T-helper 17 cell (primary cell): ENCODE measurements at places on chromosomes 11 and 22.

- DNase-seq: no peak
- H3K4me1 ChIP-seq: peaks cover 14% of the 10 kb centered on the region
- no peaks in the 10 kb centered on the region for H3K27me3 ChIP-seq
- H3K4me3 ChIP-seq: no peak overlapping the region
Measured at GRCh38 chr11:126328444-126328843, 24.6 kb downstream of the DCPS start.

GRCh38 chr11:61602775-61603569, 22.1 kb upstream of the SYT7 start:
- no peak overlapping the region for H3K4me3 ChIP-seq
- H3K36me3 ChIP-seq: no peaks in the 10 kb centered on the region
- DNase-seq: no peak
- peaks cover 65% of the 10 kb centered on the region for H3K27me3 ChIP-seq
- H3K4me1 ChIP-seq: peaks cover 5% of the 10 kb centered on the region
- no peak overlapping the region for H3K27ac ChIP-seq

GRCh38 chr22:38032681-38033521, 24.3 kb upstream of the PICK1 start:
- H3K27me3 ChIP-seq: no peaks in the 10 kb centered on the region
- H3K27ac ChIP-seq: no peak overlapping the region
- peaks cover 5% of the 10 kb centered on the region for H3K4me1 ChIP-seq

DNA sequence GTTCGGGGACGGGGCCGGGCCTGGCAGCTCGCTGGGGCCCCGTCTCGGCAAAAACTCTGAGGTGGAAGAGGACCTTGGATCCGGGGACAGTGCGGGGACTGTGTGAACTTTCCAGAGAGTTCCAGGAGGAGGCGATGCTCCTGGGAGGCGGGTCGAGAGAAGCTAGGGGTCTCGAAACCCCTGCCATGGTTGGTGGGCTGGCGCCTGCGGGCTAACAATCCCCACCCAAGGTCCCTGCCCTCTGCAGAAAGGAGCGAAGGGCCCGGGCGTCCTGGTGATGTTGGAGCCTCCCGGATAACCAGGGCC, 4.7 kb upstream of the GRK2 start:
- H3K27ac ChIP-seq: no peak overlapping the region
- no peaks in the 10 kb centered on the region for H3K36me3 ChIP-seq

DNA sequence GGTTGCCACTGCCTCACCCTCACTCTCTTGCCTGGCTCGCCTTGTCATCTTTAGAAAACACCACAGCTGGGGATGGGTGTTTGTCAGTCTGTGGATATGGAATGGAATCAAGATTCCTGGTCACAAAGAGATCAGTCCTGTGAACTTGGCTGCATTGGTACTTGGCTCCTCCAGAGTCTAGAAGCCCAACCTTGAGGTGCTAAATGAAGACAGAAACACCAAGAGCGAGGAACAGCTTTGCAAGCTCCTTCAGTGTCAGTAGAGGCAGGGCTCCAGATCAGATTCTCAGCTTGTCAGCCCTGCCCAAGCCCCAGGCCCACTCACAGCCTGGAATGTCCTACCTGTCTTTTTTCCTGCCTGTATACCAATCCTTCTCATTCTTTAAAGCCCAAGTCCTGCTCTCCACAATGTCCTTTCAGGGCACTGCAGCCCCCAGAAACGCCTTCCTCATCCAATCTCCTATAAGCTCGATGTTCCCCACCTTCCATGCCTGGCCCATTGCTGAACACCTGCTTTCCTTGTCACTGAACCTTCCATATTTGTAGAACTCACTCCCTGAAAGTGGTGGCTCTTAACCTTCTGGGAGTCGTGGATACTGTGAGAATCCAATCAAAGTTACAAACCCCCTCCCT, 188.9 kb downstream of the BCR start:
- no peak overlapping the region for H3K4me3 ChIP-seq
- DNase-seq: no peak
- H3K4me1 ChIP-seq: no peaks in the 10 kb centered on the region

DNA sequence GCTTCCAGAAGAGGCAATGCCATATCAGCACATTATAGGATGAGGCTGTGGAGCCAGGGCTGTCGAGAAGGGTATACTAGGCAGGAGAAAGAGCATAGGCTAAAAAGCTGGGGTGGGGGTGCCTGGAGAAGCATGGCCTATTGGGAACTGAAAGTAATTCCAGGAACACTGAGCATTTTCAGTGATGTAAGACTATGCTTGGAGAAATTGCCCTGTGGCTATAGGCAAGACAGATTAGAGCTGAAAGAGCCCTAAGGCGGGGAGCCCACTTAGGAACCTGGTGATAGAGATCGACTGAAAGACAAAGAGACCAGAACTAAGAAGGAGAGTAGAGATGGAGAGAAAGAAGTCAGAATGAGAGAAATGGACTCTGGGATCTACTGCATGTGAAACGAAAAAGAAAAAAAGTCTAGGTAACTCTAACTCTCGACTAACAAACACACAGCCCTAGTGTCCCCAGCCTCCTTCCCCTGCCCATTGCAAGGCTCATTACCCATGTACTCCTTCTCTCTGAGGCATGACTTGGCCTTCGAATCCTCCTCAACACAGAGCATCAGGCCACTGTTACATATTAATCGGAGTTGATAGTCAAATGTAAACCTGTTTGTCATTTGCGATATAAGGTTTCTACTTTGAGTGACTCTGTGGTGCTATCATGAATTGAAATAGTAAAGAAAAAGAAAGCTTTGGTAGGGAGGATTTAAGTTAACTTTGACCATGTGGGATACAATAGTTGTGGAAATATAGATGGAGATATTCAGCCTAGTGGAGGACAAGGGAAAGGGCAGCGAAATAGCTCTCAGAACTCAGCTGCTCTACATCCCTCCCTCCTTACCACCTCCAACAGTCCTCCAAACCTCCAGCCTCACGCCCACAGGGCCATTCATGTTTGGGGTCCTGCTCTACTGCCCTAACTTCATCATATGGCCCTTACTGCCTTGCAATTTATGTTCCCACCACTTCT, 52.3 kb upstream of the BMAL1 start:
- no peak overlapping the region for H3K4me3 ChIP-seq
- H3K4me1 ChIP-seq: peaks cover 8% of the 10 kb centered on the region
- H3K36me3 ChIP-seq: no peaks in the 10 kb centered on the region
- no peaks in the 10 kb centered on the region for H3K27me3 ChIP-seq
- no peak for DNase-seq
- no peak overlapping the region for H3K27ac ChIP-seq

DNA sequence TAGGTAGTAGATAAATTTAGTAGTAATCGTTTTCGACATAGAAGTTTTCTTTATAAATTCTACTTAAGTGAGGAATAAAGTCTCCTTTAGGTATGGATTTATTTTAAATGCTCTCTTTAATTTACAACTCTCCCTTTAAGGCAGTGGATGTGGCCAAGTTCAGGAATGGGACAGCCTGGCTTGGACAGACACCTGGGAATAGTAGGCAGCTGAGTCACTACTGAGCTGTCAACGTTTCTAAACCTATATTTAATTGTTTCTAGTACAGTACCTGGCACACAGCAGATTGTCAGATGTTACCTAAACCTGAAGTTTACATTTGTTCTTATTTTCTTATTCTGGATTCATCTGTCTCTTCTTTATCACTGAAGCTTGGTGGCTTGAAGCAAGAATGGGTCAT, 85.1 kb downstream of the DEPDC5 start:
- H3K4me3 ChIP-seq: no peak overlapping the region
- DNase-seq: no peak
- no peaks in the 10 kb centered on the region for H3K27me3 ChIP-seq
- H3K36me3 ChIP-seq: peaks cover 11% of the 10 kb centered on the region
- H3K4me1 ChIP-seq: no peaks in the 10 kb centered on the region

- H3K4me3 ChIP-seq: peak overlapping the region; percentile 25
- H3K36me3 ChIP-seq: peaks cover 3% of the 10 kb centered on the region
- H3K4me1 ChIP-seq: peaks cover 20% of the 10 kb centered on the region
- peaks cover 43% of the 10 kb centered on the region for H3K27me3 ChIP-seq
- no peak for DNase-seq
Measured at GRCh38 chr22:27804470-27805297, 3.1 kb upstream of the MN1 start.

DNA sequence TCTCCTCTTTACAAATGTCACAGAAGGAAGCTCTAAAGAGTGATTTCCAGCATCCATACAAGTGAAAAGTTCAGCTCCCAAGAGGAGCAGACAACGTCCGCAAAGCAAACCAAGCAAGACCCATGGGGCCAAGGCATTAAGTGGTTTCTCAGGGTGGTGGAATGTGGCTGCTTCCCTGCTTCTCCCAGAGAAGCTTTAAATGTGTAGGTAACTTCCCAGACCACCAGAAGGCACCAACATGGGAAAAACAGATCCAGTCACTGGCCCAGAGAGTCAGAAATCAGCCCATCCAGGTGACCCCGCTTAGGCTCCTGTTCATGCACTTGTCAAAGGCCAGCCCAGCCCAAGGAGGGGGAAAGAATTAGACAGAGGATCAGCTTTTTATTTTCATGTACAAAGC, 13.3 kb upstream of the PHF21A start:
- H3K27me3 ChIP-seq: peaks cover 4% of the 10 kb centered on the region
- no peak overlapping the region for H3K4me3 ChIP-seq
- peaks cover 4% of the 10 kb centered on the region for H3K4me1 ChIP-seq
- DNase-seq: no peak
- H3K27ac ChIP-seq: no peak overlapping the region
- no peaks in the 10 kb centered on the region for H3K36me3 ChIP-seq

DNA sequence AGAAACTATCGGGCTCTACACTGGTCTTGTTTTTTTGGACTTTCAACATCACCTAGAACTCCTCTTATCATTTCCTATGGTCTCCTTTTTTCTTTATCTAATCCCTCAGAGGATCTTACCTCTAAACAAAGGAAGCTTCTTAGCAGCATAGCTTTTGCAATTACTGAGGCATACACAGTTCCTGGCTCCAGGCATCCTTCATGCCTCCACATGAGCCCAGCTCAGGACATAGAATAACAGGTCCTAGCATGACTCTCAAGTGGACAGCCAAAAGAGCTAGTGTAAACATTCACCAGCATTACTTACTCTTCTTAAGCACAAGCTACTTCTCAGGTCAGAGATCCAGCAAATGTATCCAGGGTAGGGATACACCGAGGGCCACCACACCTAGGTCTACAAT, 17.1 kb downstream of the CFAP300 start:
- no peak for DNase-seq
- no peak overlapping the region for H3K27ac ChIP-seq
- H3K4me1 ChIP-seq: no peaks in the 10 kb centered on the region

- H3K27ac ChIP-seq: peak overlapping the region; percentile 21
- no peaks in the 10 kb centered on the region for H3K27me3 ChIP-seq
- H3K36me3 ChIP-seq: peaks cover 1% of the 10 kb centered on the region
- no peak overlapping the region for H3K4me3 ChIP-seq
Measured at GRCh38 chr22:46996595-46997310, 234.3 kb downstream of the TBC1D22A start.

DNA sequence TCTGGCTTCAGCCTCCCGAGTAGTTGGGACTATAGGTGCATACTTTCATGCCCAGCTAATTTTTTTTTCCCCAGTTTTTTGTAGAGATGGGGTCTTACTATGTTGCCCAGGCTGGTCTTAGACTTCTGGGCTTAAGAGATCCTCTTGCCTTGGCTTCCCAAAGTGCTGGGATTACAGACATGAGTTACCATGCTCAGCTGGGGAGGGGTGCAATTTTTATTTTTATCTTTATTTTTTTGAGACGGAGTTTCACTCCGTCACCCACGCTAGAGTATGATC, 49.7 kb upstream of the A4GALT start:
- H3K36me3 ChIP-seq: no peaks in the 10 kb centered on the region
- H3K27me3 ChIP-seq: peaks cover 14% of the 10 kb centered on the region
- DNase-seq: no peak
- no peak overlapping the region for H3K4me3 ChIP-seq

DNA sequence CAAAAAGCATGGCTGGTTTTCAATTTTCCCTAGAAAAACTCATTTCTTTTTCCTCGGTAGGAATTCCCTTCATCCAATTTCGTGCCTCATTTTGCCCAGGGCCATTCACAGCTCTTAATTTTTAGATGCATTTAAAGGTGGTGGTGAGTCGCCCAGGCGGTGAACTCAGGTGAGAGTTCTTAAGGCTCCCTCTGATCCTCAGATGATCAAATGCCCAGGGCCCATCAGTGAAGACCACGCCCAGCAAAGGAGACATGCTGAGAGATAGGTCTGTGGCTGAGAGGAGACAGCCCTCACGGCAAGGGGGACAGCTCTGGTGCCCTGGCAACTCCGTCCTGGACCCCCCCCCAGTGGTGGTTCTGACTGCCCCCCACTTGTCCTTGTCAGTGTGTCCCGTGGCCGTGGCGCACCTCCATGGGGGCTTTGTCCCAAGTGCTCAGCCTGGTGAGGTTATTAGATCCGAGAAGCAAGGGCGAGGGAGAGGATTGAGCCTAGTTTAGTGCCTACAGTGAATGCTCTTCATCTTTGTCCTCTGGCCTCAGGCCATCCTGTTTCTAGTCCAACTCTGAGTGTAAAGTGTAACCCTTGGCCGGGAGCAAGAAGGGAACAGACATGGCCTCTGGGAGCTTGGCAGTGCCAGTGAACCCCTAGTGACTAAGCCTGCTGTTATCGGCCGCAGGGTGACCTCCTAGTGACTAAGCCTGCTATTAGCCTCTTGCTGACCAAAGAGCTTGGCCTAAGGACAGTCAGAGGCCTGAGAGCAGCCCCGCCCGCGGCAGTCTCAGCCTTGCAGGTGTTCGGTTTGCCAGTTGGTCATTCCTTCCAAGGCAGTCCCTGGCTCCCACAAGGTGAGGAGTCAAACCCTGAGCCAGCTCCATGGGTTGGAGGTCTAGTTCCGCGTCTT, 83.5 kb downstream of the CTTN start:
- H3K36me3 ChIP-seq: no peaks in the 10 kb centered on the region
- no peak overlapping the region for H3K4me3 ChIP-seq
- no peaks in the 10 kb centered on the region for H3K4me1 ChIP-seq
- peaks cover 13% of the 10 kb centered on the region for H3K27me3 ChIP-seq
- no peak for DNase-seq
- H3K27ac ChIP-seq: no peak overlapping the region

DNA sequence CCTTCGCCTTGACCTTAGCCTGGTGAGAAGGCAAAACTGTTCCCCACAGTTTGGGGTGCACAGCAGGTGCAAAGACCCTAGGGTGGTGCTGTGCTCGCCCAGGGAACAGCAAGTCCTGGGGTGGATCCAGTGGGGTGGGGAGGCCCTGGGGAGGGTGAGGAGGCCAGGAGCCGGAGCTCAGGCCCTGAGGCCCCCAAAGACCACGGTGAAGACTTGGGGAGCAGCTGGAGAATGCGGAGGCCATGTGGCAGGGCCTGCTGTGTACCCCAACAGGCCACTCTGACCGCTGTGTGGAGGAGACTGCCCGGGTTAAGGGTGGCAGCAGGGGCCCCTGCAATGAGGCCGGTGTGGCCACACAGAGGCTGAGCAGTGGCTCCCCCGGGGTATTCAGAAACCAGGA, 101.1 kb upstream of the RTL6 start:
- H3K27ac ChIP-seq: no peak overlapping the region
- peaks cover 31% of the 10 kb centered on the region for H3K27me3 ChIP-seq

DNA sequence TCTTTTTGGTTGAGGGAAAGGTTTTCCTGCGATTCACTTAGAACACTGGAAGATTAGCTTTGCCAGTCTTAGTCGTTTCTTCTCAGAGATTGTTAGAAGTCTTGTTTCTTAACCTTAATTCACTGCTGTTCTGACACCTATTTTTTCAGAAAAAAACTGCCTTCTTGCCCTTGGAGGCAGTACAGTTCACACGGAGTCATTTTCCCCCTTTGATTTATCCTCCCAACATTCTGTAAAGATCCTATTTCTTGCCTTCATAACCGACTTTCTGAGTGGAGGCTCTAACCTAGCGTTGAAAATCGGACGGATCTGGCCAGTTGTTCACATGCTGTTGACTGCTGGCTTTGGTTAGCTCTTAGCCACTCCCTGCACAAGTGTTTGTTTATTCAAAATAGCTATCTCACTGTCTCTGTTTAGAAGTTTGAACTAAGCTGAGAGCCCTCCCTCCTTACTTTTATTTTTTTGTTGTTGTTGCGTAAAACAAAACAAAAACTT, 737 bp downstream of the BCL2L13 start:
- peaks cover 17% of the 10 kb centered on the region for H3K4me1 ChIP-seq
- H3K27ac ChIP-seq: peak overlapping the region; percentile 99
- H3K27me3 ChIP-seq: no peaks in the 10 kb centered on the region
- peak overlapping the region; percentile 95 for H3K4me3 ChIP-seq
- no peak for DNase-seq
